Smooth muscle cell of the brain vasculature (primary cell): ENCODE measurements at places on chromosomes 11 and 22.

DNA sequence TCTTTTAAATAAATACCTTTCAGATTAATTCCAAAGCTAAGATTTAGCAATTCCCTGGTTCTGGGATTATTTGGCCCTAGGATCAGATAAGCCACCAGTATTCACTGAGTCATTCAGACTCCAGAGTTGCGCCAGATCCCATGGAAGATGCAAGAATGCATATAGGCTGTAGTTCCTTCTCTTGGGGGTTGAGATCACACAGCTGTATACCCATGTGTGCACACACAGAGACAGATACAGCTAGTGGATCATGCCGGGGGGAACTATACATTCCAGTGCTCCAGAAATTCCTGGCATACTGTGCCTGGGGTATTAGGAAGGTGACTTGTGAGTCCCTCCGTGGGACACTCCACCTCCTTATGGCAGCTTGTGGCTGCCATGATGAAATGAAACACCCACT lies 75.4 kb downstream of the ZBTB16 start:
- DNase-seq: no peak

- no peak for DNase-seq
These were observed 36.1 kb downstream of the GNB1L start for GRCh38 chr22:19818324-19819207.

DNA sequence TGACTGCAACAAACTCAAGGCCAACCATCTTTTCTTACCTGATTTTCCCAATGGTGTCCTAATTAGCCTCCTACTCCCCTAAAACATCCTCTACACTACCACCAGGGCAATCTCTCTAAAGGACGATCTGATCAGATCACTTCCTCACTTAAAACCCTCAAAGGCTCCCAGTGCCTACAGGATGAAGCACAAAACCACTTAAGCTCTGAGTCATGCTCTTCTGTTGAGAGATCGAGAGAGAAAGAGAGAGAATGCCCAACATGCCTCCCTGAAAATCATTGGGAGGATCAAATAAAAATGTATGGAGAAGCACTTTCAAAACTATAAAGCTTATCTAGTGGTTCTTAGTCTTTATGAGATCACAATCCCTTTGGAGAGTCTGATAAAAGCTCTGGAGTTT lies 171.1 kb downstream of the CADM1 start:
- DNase-seq: no peak

- no peak for DNase-seq
These were observed 38.1 kb upstream of the FAM181B start for GRCh38 chr11:82771781-82772180.

DNA sequence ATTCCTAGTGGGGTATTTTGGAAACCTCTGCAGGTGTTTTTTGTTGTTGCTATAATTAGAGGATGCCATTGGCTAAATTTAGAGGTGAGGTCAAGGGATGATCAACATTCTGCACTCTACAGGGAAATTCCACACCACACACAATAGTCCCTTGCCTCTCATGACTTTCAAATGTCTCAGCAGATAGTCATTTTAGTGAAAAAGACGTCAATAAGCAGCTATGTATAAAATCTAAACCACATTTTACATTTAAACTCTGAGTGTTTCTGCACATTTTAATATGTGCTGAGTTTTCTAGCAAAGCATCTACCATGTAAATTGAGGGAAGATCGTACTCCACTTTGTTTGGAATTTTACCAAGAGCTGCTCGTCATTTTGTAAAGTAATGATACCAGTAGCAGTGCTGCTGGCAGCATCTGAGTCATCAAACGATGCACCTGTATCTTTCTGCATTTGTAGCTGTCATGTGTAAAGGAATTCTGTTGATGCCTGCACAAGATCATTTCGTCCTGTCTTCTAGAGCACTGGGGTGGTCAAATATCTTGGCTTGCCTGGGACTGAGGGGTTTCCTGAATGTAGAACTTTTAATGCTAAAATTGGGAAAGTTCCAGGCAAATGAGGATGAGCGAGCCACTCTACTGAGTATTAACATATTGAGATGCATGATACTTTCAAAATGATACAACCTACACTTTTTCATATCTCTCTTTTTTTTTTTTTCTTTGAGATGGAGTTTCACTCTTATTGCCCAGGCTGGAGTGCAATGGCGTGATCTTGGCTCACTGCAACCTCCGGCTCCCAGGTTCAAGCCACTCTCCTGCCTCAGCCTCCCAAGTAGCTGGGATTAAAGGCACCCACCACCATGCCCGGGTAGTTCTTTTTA lies 414.5 kb upstream of the SYN3 start:
- no peak for DNase-seq

- DNase-seq: no peak
These were observed 165.2 kb upstream of the PDGFD start for GRCh38 chr11:104329078-104329665.

DNA sequence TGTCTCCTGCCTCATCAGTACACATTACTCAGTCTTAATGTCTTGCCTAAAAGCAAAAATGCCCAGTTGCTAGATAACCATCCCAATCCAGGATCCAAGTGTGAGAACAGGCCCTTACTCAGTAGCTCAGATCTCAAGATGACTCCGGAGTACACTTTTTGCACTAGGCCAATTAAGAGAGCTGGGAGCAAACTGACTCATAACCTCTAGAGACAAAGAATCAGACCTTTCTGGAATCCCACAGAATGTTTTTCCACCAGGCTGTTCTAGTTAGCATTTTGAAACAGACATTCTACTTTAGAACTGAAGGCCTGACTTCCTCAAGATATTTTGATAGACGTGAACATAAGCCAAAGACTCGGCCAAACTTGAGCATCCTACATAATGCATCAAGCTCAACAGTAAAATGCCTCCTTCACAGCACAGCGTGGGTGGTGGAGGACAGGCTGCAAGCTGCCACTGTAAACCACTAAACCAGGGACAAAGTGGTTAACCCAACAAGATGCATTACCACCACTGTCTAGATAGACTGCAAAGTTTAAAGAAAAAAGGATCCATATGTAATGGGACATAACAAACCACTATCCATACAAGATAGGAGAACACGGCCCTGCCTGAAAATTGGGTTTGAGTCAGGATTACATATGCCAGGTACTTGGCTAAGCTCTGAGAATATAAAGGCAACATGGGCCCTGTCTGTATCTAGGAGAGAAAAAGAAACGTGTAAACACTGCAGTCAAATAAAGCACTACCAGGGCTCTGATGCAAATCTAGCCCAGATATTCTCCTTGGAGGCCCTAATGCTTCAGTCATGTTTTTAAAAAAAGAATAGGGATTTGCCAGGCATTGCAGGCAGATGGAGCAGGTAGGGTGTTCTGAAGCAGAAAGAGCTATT lies 48.3 kb downstream of the MYH9 start:
- no peak for DNase-seq

DNA sequence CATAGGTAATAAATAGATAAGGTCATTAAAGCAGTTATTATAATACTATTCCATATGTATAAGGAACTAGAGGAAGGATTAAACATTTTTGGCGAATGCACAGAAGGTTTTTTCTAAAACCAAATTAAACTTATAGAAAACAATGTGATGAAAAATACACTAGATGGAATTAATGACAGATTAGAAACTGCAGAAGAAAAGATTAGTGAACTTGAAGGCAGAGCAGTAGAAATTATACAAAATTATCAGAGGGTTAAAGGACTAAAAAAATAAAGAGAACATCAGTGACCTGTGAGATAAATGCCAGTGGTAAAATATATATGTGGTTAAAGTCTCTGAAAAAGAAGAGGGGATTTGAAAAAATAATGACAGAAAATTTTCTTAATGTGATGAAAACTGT lies 74.0 kb downstream of the IGLL5 start:
- no peak for DNase-seq

- no peak for DNase-seq
These were observed 5.3 kb upstream of the NAA40 start for GRCh38 chr11:63933459-63933858.

DNA sequence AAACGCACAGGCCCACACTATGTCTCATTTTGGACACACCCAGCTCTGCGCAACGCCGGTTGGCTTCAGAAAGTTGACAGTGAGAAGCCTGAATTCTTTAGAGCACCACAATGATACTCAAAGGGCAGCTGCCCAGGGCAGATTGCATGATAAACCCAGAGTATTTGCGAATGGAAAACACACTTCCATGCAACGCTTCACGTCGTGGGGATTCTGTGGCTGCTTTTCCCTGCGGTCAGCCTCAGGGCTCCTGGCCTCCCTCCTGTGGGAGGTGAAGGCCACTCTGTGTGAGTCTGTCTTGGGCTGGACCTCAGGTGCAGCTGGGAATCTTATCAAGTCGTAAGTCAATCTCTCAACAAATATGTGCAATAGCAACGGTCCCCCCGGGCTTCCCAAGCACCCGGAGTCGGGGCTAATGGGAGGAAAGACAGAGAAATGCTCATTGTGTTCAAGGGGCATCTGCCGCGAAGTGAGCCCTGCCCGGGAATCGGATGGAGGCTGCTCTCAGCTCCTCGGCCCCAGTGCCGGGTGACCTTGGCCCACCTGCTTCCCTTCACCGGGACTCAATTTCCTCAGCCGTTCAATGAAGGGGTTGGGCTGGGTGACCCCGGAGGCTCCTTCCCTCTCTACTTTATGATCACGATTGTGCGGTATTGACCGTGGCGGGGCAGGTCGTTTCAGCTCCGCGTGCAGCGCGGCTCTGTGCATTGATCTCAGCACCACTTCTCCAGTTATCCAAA lies 623.6 kb downstream of the BRD1 start:
- no peak for DNase-seq

GRCh38 chr11:2898366-2899079 lies 12.9 kb upstream of the CDKN1C start:
- DNase-seq: peak; percentile 75

GRCh38 chr11:62394825-62395538 lies 23.9 kb upstream of the SCGB1A1 start:
- peak; percentile 73 for DNase-seq
